ENCODE measurements at places on chromosomes 1 and 21.

DNA sequence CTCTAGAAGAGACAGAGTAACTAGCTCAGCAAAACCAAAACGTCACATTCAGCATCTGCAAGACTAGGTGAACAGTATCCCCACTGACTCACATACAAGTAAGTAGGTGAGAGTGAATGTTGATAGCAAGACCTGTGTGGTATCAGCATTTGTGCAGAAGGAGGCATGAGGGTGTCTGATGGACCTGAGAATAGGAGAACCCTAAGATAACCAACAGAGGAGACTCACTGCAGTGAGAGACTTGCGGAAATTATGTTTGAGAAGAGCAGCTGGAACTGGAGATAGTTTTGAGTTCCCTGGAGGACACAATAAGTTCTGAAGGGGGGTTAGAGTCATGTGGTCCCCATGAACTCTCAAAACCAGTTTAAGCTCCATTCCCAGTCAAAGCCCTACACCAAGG is 59.1 kb downstream of the DYRK1A start:
- no peak for DNase-seq

DNA sequence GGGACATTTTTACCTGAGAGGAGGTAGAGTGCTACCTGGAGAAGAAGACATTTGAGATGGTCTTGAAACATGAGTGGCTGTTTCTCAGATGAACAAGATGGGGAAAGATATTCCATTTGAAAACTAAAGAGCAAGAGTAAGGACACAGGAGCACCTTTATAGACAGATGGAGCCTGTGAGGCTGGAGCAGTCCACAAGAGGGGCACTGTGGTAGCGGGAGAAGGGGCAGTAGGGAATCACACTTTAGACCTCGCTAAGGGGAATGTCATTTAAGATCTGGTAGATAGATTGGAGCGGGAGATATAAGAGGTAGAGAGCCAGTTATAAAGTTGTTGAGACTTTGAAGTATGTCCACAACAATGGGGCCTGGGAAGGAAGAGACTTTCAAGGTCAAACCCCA is 23.4 kb downstream of the DYNLT5 start:
- no peak for DNase-seq

DNA sequence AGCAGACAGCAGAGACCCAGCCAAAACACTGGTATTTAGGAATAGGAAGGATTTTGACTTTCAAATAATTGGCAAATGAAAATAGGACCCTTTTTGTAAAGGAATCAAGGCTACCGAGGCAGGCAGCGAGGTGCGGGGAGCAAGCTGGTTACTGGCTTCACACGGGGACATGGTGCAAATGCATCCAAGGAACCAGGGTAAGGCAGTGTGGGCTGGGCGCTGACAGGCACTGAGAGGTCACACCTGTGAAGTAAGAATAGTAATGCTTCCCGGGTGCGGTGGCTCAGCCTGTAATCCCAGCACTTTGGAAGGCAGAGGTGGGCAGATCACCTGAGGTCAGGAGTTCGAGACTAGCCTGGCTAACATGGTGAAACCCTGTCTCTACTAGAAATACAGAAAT is 15.5 kb downstream of the CHAF1B start:
- no peak for DNase-seq

DNA sequence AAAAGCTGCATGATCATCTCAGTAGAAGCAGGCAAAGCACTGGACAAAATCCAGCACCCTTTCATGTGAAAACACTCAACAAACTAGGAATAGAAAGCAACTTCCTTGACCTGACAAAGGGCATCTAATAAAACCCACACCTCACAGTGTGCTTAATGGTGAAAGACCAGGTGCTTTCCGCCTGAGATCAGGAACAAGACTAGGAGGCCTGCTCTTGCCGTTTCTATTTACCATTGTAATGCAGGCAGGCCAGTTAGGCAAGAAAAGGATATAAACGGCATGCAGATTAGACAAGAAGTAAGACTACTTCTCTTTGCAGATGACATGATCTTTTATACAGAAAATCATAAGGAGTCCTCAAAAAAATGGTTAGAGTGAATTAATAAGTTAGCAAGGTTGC is 37.2 kb downstream of the SLC37A1 start:
- DNase-seq, result no peak
